ENCODE measurements at places on chromosomes 7 and 10. TPM values are rescaled to one million over a fixed set of nuclear protein-coding genes. Genes with fewer than 3 reads are reported as not detected.

The AGR2 gene
- not detected for total RNA-seq

The HMX2 gene
- total RNA-seq: not detected

DNA sequence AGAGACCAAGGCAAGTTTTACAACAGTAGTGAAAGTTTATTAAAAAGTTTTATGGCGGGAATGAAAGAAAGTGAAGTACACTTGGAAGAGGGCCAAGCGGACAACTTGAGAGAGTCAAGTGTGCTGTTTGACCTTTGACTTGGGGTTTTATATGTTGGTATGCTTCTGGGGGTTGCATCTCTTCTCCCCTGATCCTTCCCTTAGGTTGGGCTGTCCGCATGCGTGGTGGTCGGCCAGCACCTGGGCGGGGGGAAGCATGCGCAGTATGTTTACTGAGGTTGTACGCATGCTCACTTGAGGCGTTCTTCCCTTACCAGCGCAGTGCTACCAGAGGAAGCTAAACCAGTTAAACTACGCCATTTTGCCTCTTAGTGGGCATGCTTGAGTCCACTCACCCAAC lies 31.9 kb downstream of the NUP42 start:
- no peak for DNase-seq

DNA sequence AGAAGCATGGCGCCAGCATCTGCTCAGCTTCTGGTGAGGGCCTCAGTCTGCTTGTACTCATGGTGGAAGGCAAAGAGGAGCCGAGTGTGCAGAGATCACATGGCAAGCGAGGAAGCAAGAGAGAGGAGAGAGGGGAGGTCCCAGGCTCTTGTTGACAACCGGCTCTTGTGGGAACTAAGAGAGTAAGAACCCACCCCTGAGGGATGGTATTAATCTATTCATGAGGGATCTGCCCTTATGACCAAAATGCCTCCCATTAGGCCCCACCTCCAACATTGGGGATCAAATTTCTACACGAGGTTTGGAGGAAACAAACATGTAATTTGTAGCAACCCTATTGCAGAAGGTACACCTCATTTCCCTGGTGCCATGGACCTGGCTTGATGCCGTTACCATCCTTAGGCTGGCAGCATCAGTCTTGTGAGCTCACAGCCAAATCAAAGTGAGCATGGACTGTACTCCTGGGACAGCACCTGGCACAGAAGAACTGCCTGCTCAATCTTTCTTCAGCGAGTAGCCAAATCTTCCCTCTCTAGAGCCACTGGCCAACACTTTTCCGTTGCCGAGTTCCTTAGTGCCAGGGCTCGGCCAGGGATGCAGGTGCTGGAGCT lies 6.5 kb downstream of the BTBD16 start:
- no peak for DNase-seq

- DNase-seq: peak; percentile 71
Observed at GRCh38 chr10:98030093-98030821, at the start of gene CRTAC1. TSS of gene CRTAC1 (minus strand) at chr10:98030621. CDS start at chr10:98030472, 149 bp downstream.

Data from psoas muscle (tissue), 8 donors.